ENCODE measurements at places on chromosomes 3 and 15.

DNA sequence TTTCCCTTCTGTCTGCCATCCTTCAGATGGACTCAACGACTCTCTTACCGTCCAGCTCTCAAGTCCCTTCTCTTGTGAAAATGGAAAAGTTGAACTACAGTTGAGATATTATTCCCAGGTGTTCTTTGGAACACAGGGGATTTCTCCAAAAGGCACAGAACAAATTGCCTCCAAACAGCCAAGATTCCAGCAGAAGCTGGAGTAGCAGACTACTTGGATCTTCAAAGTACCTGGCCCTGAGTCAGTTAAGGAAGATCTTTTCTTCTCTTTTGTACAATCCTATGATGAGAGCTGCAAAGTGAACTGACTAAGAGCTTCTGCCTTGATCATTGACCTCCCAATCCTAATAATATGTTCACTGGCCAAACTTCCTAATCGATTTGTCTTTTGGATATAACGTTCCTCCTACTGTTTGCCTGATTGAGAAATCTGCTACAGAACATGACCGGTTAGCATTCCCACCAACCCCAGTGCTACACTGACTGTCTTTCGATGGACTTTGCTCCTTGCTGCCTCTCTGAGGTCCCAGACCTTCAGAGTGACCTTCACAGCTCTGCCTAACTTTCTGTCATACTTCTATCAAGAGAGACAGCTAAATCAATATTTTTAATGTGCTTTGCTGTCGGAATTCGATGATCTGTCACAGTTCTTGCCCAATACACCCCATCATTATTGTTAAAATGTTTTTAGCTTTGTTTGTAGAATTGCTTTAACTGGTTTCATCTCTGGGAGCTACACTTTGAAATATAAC is 21.9 kb downstream of the PAQR9 start:
- H3K27ac ChIP-seq, result no peak overlapping the region
- no peaks in the 10 kb centered on the region for H3K36me3 ChIP-seq
- DNase-seq, result no peak
- H3K27me3 ChIP-seq, result peaks cover 2% of the 10 kb centered on the region
- no peak overlapping the region for H3K4me3 ChIP-seq

GRCh38 chr3:36447061-36447460 is 66.8 kb downstream of the STAC start:
- no peak overlapping the region for H3K27ac ChIP-seq
- H3K27me3 ChIP-seq, result no peaks in the 10 kb centered on the region
- DNase-seq, result no peak
- H3K36me3 ChIP-seq, result no peaks in the 10 kb centered on the region

DNA sequence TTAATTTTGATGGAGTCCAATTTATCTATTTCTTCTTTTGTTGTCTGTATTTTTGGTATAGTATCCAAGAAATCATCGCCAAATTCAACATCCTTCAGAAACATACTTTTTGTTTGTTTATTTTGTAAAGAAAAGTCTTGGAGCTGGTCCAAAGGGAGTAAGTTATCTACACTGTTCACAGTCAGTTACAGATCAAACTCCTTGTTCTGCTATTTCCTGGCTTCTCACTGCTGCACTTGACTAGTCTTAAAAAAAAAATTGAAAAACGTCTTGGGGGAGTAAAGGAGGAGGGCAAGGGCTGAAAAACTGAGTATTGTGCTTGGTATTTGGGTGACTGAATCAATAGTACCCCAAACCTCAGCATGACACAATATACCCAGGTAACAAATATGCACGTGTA is 105.6 kb downstream of the NFKBIZ start:
- no peaks in the 10 kb centered on the region for H3K36me3 ChIP-seq
- DNase-seq, result no peak
- H3K4me3 ChIP-seq, result no peak overlapping the region
- no peaks in the 10 kb centered on the region for H3K4me1 ChIP-seq

GRCh38 chr3:123660900-123661299 is 76.0 kb upstream of the HACD2 start:
- H3K36me3 ChIP-seq, result no peaks in the 10 kb centered on the region
- no peaks in the 10 kb centered on the region for H3K4me1 ChIP-seq
- no peak overlapping the region for H3K4me3 ChIP-seq

DNA sequence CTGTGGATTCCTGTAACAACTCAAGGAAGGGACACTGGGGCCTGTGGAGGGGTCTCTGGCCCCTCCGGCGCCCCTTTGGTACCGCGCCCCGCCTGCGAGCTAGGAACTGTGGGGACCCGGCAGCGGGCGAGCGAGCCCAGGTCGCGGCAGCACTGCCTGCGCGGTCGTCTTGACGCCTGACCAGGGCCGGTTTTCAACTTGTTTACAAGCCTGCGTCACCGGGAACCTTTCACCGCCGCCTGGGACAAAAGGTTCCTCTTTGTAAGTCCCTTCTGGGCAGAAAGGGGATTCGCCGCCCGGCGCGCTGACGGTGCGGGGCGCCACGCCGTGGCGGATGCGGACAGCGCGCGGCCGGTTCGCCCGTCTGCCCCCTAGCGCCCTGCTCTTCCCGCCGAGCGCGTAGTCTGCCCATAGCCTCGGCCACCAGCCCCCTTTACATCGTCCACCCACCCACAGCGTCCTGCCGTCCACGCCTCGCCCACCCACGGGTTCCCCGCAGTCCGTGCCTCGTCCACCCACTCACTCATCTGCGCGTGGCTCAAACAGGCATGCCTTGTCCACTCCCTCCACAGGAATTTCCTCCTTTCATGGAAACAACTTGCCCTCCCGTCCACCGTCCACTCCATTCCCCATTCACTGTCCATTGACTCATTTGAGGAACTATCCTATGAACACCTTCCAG is 5.5 kb upstream of the CFAP100 start:
- peak; percentile 28 for DNase-seq
- H3K36me3 ChIP-seq, result no peaks in the 10 kb centered on the region
- no peak overlapping the region for H3K27ac ChIP-seq
- H3K4me1 ChIP-seq, result peaks cover 4% of the 10 kb centered on the region
- no peaks in the 10 kb centered on the region for H3K27me3 ChIP-seq

DNA sequence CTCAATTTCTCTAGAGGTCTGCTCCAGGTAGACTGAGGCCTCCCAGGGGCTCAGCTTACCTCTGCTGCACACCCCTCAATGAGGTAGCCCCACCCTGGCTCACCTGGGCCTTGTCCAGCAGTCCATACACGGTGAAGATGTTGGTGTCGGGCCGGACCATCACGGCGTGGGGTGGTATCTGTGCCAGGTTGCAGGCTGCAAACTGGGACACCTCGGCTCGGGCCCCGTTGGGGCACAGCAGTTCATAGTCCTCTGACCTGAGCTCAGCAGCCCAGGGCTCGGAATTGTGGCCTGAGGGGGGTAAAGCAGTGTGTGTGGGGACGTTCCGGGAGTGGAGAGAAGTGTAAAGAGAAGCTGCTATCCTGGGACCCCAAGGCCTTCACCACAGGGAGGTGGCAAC is 23.2 kb downstream of the MELTF start:
- peaks cover 13% of the 10 kb centered on the region for H3K4me1 ChIP-seq
- no peak for DNase-seq
- H3K27ac ChIP-seq, result no peak overlapping the region
- no peak overlapping the region for H3K4me3 ChIP-seq
- no peaks in the 10 kb centered on the region for H3K27me3 ChIP-seq

- H3K27ac ChIP-seq, result peak overlapping the region; percentile 58
- H3K36me3 ChIP-seq, result no peaks in the 10 kb centered on the region
- H3K27me3 ChIP-seq, result no peaks in the 10 kb centered on the region
- H3K4me3 ChIP-seq, result no peak overlapping the region
- peak; percentile 77 for DNase-seq
- H3K4me1 ChIP-seq, result peaks cover 42% of the 10 kb centered on the region
Observed at GRCh38 chr3:13040361-13041074, 32.7 kb downstream of the IQSEC1 start.

GRCh38 chr3:150248116-150248887 is 159.8 kb upstream of the TSC22D2 start:
- H3K4me3 ChIP-seq, result no peak overlapping the region
- H3K27me3 ChIP-seq, result peaks cover 5% of the 10 kb centered on the region
- no peak overlapping the region for H3K27ac ChIP-seq
- H3K4me1 ChIP-seq, result no peaks in the 10 kb centered on the region

Data from natural killer cell (primary cell).